ENCODE measurements at places on chromosomes 4 and X. TPM values are rescaled to one million over a fixed set of nuclear protein-coding genes. Genes with fewer than 3 reads are reported as not detected.

Gene GLA
- total RNA-seq: 18.4 TPM

Gene TBC1D14
- total RNA-seq: 17.2 TPM

Gene HTR2C
- total RNA-seq: not detected

Gene RBM10
- 44.3 TPM for total RNA-seq

Gene TSPAN7
- 25.1 TPM for total RNA-seq

Gene CRMP1
- total RNA-seq: 2.4 TPM

Gene HTN1
- total RNA-seq: not detected

Gene TMSB15C
- 8.5 TPM for total RNA-seq

Gene TKTL2
- not detected for total RNA-seq

Gene RAB33A
- total RNA-seq: 0.43 TPM

Gene DLG3
- total RNA-seq: 1.2 TPM

Gene APLN
- total RNA-seq: 3.4 TPM

Gene CCNB3
- 0.43 TPM for total RNA-seq

Gene H2AZ1
- total RNA-seq: 225 TPM

Gene SSX4
- not detected for total RNA-seq

Gene SHROOM3
- 0.17 TPM for total RNA-seq

Gene ARL13A
- total RNA-seq: not detected

Gene POU4F2
- not detected for total RNA-seq

Gene LCORL
- total RNA-seq: 16.4 TPM

Gene NEUROG2
- not detected for total RNA-seq

Gene MAP7D2
- 0.09 TPM for total RNA-seq

Gene F11
- total RNA-seq: not detected

Gene FGFR3
- 1.3 TPM for total RNA-seq

Gene IQSEC2
- 0.22 TPM for total RNA-seq

Gene GLOD5
- not detected for total RNA-seq

Gene CCDC149
- total RNA-seq: 16.8 TPM

Gene TCEAL7
- 0.11 TPM for total RNA-seq

Gene SPP1
- not detected for total RNA-seq

Gene S100G
- total RNA-seq: not detected

Gene PLP1
- 3.3 TPM for total RNA-seq

Gene RAB9B
- total RNA-seq: 1.5 TPM

Gene SERPINA7
- not detected for total RNA-seq

Gene OCIAD1
- total RNA-seq: 71.8 TPM

Gene SPANXA1
- total RNA-seq: not detected

Gene LRIT3
- total RNA-seq: not detected

Gene FAM47A
- total RNA-seq: not detected

Gene PUDP
- total RNA-seq: 7.3 TPM

Gene GPC4
- under 0.01 TPM for total RNA-seq

Gene PPEF2
- not detected for total RNA-seq

Gene ARHGAP4
- total RNA-seq: 3.7 TPM

Gene ZMAT1
- 0.76 TPM for total RNA-seq

Gene ARAP2
- 0.11 TPM for total RNA-seq

Gene SEPSECS
- 8.8 TPM for total RNA-seq

Gene ASB5
- total RNA-seq: under 0.01 TPM

Gene VSIG4
- total RNA-seq: not detected
